Stimulated activated CD8-positive, alpha-beta memory T cell treated with anti-CD3 and anti-CD28 coated beads, Interleukin-2, amount 100 ng/mL, for 48 hours (primary cell): ENCODE measurements at places on chromosomes 3 and 15.

DNA sequence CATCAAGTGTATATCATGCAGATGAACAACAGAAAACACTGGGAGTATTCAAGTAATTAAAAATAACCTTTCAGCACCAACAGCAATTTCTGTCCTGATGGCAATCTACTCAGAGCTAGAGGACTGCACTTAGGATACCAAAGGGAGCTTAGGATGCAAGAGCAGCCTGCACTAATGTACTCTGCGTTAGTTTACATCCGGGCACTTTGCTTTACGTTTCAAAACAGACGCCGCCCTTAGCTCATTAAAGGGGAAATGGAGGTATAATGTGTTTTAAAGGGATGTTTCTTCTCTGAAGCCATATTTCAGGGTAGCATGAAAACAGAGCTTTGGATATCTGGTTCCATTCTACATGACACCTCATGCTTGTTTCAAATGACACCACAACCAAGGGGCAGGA, 14.0 kb upstream of the B3GNT5 start:
- no peak for DNase-seq

- no peak for DNase-seq
Observed at GRCh38 chr3:177468816-177469215, 271.5 kb upstream of the TBL1XR1 start.

DNA sequence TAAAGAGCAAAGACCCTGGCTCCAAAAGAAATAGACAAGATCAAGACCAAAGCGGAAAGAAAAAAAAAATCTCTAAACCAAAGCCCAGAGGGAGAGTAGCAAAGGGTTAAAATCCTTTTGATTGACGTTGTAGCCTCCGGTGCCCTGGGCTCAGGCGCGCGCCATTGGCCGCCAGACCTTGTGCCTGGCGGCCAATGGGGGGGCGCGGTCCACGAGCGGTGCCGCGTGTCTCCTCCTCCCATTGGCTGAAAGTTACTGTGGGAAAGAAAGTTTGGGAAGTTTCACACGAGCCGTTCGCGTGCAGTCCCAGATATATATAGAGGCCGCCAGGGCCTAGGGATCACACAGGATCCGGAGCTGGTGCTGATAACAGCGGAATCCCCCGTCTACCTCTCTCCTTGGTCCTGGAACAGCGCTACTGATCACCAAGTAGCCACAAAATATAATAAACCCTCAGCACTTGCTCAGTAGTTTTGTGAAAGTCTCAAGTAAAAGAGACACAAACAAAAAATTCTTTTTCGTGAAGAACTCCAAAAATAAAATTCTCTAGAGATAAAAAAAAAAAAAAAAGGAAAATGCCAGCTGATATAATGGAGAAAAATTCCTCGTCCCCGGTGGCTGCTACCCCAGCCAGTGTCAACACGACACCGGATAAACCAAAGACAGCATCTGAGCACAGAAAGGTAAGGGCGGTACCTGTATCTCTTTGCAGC, at the start of gene HES1:
Gene HES1 (plus strand): TSS at position 343 of the 713 bp plus-strand sequence. CDS start 233 bp downstream, at position 576.
- no peak for DNase-seq

- DNase-seq, result no peak
Observed at GRCh38 chr15:81947548-81947947, 98.3 kb downstream of the MEX3B start.

DNA sequence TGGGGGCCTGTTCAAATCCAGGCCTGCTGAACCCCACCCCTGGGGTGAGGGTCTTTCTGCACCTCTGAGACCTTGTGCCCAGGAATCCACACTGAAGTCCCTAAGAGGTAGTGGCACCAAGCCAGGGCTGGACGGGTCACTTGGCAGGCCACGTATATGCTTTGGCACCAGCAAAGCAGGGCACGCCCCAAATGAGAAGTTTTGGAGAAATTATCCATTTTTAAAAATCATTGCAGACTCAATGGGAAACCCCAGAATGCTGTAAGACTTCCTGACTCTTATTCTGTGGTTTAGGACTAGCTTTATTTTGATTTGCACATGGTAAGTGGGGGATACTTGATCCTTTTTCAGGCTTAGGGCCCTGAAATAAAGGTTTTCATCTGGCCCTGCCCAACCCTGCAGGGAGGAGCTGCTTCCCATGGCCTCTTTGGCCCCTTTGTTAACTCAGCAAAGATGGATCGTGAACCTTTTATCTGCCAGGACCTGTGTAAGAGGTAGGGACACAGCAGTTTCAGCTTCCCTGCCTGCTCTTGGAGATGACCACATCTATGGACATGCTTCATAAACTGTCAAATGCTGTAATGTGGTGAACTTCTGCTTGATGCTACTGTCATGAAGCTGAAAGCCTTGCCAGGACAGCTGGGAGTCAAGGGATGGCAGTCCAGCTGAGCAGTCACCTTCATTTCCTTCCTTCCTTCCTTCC, 88.0 kb downstream of the HMG20A start:
- no peak for DNase-seq
